ENCODE measurements at places on chromosomes 2 and 18.

DNA sequence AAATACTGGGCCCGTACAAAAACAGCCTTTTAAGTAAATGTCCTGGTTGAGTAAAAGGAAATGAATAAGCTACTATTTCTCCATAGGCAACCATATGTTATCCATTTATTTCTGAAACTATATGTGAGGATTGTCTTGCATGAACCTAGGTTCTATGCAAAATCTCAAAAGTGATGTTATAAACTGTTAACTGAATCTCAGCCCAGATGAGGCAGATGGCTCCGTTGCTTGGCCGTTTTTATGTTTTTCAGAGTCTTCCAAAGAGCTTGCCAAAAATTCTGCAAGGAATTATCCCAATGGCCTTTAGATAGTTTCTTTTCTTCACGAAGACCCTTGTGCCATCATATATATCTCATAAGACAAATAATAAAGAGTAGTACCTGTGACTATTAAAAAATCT, 1669.5 kb upstream of the DDX18 start:
- DNase-seq, result no peak

GRCh38 chr18:24112874-24113615, 25.8 kb upstream of the CABYR start:
- DNase-seq, result no peak

GRCh38 chr2:201353116-201353515, 4.0 kb downstream of the FLACC1 start:
- DNase-seq, result no peak

DNA sequence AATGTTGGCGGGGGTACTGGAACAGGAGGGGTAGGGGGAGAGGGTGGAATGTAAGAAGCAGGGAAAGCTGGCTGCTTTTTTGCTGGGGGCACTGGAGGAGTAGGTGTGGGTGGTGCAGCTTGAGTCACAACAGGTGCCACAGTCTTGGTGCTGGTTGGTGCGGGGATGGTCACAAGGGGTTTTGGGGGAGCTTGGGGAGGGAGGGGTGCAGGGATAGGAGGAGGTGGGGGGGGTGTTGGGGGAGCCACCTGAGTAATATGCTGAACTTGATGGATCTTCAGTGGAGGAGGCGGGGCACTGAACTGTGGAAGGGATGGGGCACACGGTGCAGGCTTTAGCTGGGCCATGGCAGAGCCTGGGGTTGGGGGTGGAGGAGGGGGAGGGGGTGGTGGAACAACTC, 94.4 kb downstream of the RAPH1 start:
- no peak for DNase-seq

DNA sequence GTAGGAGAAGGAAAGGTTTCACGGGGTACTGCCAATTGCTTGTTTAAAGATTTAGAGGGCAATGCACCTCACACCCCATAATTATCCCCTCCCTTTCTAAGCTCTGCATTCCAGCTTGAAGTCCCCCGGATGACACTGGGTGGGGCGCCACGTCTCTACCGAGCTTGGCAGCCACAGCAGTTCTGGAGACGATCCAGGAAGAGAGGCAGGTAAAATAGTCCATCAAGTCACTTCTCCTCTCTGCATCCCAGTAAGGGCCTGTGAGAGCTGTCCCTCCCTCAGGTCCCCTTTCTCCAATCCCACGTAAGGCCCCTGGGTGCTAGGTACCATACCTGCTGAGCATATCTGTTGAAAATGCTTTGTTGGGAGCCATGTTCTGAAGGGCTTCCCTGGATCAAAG, 65.7 kb downstream of the CAPN13 start:
- peak; percentile 19 for DNase-seq

DNA sequence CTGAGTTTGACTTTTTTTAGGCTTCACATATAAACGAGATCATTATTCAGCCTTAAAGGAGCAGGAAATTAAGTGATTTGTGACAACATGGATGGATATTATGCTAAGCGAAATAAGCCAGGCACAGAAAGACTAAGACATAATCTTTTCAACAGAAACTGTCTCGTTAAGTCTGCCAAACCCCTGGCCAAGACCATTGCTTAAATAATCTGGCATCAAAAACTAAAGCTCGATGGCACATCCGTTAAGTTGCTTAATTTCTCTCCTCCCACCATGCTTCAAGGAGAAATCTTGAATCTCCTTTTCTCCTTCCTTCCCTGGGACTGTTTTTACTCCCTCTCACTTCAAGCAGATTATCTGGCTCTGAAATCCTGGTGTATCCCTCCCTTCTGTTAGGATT, 140.3 kb downstream of the GALNT14 start:
- no peak for DNase-seq

- no peak for DNase-seq
These were observed 30.4 kb downstream of the HYCC2 start for GRCh38 chr2:201040867-201041628.

DNA sequence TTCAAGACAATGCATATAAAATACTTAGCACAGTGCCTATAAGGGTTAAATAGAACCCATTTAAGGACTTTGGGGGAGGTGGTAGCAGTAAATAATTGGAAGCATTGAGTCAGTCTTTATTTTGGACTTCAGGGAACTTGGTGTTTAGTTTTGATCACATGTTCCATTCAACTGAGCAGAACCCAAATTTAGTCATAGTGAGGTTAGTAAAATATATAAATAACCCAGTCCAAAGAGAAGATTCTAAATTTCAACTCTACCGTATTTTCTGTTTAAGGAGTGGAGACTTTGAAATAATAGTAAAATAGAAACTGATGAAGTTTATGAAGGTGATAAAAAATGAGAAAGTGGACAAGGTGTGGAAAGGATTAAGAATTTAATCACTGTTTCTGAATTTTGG, 19.7 kb downstream of the TWSG1 start:
- no peak for DNase-seq

GRCh38 chr18:58669731-58670378, 1.4 kb upstream of the MALT1 start:
- DNase-seq, result no peak

GRCh38 chr18:45602926-45603325, 12.3 kb upstream of the SLC14A2 start:
- no peak for DNase-seq

GRCh38 chr2:41933046-41933420, 114.8 kb upstream of the PKDCC start:
- no peak for DNase-seq

GRCh38 chr2:160156665-160157064, 43.4 kb downstream of the ITGB6 start:
- no peak for DNase-seq

DNA sequence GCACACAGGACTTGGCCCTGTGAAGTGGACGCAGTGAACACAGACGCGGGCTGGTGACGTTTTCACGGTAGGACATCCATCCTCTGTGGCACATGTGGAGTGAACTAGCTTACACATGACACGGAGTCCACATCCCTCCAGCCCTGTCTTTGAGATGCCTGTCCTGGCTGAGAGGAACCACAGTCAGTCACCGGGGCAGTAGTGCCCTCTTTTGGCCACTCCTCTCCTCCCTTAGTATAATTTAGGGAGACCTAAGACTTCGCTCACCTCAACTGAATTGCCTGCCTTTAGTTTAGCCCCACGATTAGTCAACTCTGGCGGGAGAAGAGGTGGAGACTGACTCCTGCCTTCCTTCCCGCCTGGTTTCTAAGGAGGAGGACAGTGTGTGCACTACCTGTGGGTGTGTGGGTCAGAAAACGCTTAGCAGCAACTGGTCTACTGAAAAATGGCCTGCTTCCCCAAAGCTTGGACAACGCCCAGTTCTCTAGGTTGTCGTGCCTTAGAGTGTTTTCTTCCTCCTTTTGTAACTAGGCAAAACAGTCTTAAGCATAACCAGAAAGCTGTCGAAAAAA, 70.6 kb downstream of the MBP start:
- no peak for DNase-seq

DNA sequence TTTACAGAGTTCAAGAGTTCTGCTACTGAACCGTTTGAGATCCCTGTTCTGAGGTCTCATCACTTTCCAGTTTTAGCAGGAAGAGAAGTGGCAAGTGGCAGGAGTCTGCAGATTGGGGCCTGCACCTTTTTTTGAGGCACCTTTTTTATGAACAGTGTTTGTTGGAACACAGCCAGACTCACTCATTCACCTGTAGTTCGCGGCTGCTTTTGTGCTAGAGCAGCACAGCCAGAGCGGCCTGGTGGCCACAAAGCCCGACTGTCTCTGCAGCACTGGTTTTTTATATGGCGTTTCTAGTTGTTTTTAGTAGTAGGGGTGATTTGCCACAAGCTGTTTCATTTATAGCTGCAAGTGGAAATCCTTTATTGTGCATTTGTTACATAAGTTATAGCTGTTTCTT, 8.6 kb downstream of the ACP1 start:
- no peak for DNase-seq

DNA sequence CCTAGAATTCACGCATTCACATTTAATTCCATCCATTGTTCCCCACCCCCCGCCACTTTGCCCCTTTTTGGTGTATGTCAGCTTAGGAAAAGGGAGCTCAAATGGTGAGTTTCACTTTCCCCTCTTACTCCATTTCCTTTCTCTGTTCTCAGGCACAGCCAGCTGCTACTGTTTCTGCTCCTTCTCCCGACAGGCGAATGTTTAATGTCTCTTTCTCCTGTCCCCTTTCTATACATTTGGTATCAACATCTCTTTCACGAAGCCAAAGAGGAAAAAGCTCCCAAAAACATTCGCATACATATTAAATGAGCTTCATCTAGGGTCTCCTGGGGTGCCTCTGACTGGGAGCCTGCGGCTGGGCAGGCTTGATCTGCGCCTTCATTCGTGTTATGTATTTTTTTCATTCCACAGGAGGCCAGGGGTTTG, 124.2 kb upstream of the SATB2 start:
- no peak for DNase-seq

DNA sequence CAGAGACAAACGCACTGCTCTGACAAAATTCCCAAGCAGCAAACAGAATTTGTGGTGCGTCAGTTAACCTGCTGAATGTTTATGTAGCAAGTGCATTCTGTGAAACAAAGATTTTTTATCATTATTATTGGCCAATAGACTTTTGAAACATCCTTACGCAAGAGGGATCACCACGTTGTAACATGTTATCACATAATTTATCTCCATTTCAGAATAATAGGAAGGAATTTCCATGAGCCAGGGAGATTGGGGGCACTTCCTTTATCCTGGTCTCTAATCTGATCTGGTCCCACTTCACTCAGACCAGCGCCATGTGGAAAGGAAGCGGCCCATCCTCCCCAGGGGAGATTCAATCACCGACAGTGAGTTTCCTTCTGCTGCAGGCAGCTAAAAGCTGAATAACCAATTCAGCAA, 166.1 kb downstream of the PID1 start:
- no peak for DNase-seq

DNA sequence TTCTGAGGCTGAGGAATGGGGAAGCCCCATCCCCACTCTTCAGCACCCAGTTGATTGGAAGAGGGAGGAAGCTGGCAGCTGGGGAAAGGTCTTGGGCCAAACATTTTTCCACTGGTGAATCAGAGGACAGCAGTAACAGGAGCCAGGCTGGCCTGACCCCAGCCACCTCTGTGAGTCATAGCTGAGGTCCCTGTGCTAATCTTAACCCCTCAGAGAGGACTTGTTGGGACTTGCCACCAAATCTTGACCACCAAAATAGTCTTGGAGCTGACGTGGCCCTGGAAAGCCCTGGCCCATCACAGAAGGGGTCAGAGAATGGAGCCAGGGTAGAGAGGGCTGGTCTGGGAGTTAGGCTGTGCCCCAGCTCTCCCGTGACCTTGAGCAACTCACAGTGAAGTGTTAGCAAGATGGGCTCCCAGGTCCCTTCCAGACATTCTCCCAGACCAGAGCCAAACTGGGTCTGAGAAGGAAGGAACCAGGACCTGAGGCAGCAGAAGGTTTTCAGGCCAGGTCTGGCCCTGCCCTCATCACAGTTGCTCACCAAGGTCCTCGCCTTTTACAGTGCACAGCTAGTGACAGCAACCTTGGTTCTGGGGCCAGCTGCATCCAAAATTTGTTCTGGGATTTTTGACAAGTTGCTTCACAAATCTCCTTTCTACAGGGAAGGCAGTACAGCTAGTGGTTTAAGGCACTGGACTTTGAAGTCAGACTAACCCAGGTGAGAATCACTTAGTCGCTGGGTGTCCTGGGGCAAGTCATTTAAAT, 266.6 kb downstream of the CYP26B1 start:
- DNase-seq, result no peak

DNA sequence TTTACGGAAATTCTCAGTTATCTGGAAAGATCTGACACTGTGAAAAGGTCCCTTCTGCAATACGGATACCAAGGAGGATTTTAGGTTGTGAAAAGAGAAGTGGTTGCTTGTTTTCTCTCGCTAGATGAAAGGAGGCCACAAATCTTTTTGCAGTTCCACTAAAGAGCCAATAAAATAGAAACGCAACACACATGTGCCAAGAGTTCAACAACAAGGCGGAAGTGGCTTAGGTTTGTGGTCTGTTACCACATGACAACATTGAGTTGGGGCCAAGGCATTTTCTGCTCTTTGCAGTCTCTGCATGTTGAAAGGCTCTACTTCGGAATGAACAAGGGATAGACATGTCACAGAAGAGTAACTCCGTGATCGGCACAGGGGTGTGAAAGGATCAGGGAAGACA, 115.7 kb upstream of the OSR1 start:
- no peak for DNase-seq

- no peak for DNase-seq
These were observed 105.0 kb upstream of the CDC42EP3 start for GRCh38 chr2:37776487-37776886.

DNA sequence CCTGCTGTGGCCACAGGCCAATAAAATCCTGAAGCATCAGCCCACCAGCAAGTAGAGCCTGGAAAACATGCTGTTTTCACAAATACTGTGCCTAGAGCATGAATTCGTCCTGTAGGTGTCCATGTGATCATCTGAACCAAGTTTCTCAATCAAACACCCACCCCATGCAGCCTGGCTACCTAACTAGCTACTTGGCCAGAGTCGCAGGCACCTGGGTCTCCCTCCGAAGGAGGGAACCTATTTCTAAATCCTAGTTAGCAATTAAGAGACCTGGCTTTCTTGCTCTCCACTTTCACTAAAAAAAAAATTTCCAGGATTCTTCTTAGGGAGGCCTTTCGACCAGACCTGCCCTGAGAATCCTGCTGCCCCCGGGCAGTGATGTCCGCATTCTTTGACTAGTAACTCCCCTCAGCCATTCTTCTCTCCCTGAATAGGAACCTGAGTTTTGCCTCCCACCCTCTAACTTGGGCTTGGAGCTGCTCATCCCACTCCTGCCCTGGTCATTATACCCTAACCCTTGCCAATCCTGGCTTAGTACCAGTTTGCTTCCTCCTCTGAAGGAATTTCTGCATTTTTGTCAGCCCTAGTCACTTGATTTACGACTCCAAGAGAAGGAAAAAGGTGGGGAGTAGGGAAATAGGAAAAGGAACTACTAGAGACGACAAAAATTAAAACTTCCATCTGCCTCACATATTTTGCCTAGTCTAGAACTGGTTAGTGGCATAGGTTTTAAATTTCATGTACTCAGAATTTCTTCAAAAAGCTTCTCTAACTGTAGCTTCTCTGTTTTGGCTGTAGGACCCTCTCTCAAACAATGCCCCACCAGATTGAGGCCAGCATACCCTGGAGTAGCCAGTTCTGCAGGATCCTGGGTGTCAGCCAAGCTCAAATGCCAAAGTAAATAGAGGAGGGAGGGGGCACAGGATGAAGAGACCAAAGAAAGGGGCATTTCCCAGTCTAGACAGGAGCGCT, 25.4 kb upstream of the TANK start:
- DNase-seq, result no peak

All from activated CD4-positive, CD25-positive, alpha-beta regulatory T cell treated with anti-CD3 and anti-CD28 coated beads, Interleukin-2, amount 50 U/mL, for 72 hours (primary cell).